T-helper 2 cell (primary cell): ENCODE measurements at places on chromosomes 13 and 19.

DNA sequence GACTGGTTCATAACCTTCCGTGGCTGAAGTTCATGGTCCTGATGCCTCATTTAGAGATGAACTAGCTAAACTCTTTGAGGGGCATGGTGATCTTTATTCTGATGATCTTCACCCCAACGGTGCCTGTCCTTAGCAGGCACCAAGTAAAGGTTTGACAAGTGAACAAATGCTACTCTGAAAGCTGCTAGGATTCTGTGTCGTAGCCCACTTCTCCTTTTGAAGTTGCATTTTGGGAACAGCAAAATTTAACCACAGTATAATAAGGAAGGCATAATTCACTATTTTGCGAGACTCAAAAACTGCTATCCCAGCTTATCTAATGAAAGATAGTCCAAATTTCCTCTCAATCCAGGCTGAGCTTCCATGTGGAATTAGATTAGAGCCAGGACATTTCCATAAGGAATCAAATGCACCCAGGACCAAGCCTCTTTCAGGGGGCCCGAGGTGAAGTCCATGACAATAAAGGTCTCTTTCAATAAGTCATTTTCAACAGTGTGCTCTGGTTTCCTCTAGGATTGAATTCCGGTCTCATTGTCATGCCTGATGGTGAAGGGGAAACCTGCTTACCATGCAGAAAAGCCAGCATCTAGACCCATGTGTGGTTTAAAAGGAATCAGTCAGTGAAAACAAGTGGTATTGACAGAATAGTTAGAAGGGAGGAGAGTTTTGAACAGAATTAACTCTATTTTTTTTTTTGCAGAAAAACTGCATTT is 23.1 kb downstream of the SIAH3 start:
- DNase-seq, result no peak

GRCh38 chr13:30499338-30499737 is 33.6 kb upstream of the HMGB1 start:
- DNase-seq, result no peak

- no peak for DNase-seq
Measured at GRCh38 chr19:3042621-3043267, 13.7 kb upstream of the TLE2 start.

GRCh38 chr13:48567515-48568369 is 34.9 kb upstream of the RCBTB2 start:
- no peak for DNase-seq

- no peak for DNase-seq
Measured at GRCh38 chr19:33580645-33581037, 41.1 kb upstream of the CHST8 start.

DNA sequence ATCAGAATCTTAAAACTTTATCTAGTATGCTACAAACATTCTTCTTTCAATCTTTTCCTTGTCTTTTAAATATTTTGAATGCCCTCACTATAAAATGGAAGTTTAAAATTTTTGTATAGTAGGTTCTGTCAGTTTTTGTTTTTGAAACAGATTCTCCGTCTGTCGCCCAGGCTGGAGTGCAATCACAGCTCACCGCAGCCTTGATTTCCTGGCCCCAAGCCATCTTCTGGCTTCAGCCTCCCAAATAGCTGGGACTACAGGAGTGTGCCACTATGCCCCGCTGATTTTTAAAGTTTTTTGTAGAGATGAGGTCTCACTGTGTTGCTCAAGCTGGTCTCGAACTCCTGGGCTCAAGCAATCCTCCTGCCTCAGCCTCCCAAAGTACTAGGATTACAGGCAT is 20.7 kb downstream of the PHF11 start:
- DNase-seq, result no peak

- DNase-seq, result no peak
Measured at GRCh38 chr13:27423333-27423732, 1.1 kb upstream of the GTF3A start.

DNA sequence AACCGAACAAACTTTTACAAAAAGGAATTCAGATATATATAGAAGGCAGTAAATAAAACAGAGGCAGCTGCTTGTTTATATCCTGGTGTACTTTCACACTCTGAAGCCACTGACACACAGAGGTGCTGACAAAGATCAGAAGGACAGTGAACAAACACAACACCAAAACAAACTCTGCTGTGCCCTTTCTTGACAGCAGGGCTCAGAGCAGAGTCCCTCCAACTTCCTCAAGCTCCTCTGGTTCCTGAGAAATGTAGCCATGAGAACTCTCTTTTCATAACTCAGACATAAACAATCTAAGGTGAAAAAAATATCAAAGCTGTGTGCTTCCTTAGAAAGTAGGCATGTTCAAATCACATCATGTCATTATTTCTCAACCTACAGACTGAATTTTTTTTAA is 1052.8 kb upstream of the SPRY2 start:
- no peak for DNase-seq

DNA sequence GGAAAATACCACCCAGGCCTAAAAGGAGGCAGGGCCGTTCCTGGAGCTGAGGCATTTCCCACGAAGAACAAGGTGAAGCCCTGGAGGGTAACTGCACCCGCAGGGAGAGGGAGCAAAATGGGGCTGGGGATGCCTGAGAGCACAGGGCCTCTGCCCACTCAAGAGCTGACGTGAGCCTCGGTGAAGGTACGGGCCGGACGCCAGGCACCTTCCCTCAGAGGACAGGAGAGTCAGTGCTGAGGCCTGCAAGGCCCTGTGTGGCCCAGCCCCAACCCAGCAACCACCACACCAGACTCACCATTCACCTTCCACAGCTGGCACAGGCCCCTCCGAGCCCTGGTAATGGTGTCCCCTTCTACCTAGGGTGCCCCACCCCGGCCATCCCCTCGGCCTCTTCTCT is 36.3 kb downstream of the DNMT1 start:
- DNase-seq, result no peak

DNA sequence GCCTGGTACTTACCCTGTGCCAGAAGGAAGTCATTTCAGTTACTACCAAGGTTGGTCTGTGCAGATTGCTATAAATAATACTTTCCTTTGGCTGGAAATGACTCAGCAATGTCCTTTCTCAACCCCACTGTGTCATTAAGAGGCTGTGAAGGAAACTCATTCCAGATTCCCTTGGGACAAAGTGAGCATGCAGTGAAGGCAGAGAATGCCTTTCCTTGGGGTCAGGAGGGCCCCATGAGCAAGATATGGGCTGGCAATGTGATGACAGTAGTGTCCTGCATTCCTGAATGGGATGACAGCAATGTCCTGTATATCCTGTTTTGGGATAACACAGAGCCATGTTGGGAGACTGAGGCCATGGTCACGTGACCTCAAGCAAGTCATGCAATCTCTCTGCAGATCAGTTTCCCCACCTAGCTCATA is 213.1 kb upstream of the TMTC4 start:
- no peak for DNase-seq

- no peak for DNase-seq
Measured at GRCh38 chr13:44165889-44166496, 207.6 kb upstream of the SERP2 start.

DNA sequence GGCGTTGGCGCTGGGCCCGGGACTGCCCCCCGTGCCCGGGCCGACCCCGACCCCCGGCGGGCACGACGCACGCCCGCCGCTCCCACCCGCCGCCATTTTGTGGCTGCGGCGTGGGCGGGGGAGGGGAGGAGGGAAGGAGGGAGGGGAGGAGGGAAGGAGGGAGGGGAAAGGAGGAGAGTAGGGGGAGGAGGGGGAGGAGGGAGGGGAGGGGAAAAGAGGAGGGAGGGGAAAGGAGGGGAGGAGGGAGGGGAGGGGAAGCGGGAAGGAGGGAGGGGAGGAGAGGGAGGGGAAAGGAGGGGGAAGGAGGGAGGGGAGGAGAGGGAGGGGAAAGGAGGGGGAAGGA is at the start of gene BTBD2:
TSS of gene BTBD2 (minus strand) at position 107 of the 343 bp plus-strand sequence. CDS start at position 96, 11 bp downstream.
- DNase-seq, result peak; percentile 41

DNA sequence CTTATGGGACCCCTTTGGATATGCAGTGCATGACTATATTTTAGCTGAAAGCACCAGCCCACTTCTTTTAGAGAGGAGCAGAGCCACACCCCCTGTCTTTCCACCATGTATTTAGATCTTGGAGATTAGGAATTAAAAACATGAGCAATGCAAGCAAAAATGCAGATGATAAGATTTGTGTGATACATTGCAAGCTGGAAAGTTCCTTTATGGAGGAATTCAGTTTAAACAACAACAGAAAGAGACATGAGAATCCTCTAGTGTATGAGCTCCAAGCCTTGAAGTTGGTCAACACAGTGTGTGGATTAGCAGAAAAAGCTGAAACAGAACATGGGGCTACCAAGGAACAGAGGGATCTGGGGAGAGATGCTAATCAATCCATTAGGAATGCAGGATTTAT is 529.8 kb upstream of the NBEA start:
- DNase-seq, result no peak

DNA sequence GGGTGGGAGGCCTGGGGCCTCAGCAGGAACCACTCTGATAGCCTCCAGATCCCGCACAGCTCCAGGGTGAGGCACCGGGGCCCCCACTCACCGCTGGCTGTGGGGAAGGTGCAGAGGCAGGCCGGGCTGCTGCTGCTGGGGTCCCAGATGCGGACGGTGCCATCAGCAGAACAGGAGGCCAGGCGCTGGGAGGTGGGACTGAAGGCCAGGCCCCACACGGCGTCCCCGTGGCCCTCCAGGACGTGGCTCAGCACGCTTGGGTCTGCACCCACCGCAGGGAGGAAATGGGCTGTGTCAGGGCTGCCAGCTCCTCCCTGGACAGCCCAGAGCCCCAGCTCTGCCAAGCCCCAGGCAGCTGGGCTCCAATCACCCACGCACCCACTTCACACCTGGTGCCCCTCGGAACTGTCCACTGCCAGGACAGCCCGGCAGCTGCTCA is 6.1 kb upstream of the PRKD2 start:
- no peak for DNase-seq

- DNase-seq, result no peak
Measured at GRCh38 chr13:46315491-46316075, 71.5 kb downstream of the RUBCNL start.

- DNase-seq, result no peak
Measured at GRCh38 chr13:40996426-40997092, 22.6 kb downstream of the ELF1 start.

GRCh38 chr13:84315527-84315926 is 433.3 kb upstream of the SLITRK1 start:
- no peak for DNase-seq

DNA sequence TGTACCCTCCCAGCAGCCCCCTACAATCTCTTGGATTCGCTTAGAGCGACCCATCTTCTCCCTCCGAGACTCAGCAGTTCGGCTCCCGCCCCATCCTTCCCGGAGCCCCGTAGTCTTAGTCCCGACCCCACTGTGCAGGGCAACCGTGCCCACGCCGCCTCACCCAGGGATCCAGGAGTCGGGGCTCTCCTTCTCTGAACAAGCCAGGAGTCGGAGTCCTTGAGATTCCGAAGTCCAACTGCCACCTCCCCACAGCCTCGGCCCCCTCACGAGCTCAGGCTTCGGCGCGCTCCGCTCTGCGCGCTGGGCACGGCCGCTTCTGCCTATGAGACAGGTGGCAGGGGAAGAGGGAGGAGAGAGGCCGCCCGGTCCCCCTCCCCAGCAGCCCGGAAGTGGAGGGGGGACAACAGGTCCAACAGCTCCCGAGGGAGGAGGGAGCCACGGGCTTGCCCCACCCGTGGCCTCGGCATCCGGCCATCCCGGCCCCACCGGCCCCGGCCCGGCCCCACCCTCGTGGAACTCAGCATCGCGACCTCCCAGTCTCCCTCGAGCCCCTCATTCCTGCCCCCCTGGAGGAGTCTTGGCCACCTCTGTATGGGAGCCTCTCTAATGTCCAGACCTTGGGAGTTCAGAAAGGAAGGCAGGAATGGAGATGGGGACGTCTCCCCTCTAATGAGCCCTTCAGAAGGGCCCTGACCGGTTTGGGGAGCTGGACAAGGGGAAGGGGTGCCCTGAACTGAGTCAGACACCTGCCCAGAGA is at the start of gene PHLDB3:
TSS of gene PHLDB3 (minus strand) at position 321 of the 760 bp plus-strand sequence. CDS start 628 bp downstream, outside the sequence.
- DNase-seq, result peak; percentile 24

- DNase-seq, result no peak
Measured at GRCh38 chr13:32039056-32039455, 7.5 kb downstream of the FRY start.

- DNase-seq, result no peak
Measured at GRCh38 chr19:35669566-35669965, 3.2 kb downstream of the UPK1A start.

DNA sequence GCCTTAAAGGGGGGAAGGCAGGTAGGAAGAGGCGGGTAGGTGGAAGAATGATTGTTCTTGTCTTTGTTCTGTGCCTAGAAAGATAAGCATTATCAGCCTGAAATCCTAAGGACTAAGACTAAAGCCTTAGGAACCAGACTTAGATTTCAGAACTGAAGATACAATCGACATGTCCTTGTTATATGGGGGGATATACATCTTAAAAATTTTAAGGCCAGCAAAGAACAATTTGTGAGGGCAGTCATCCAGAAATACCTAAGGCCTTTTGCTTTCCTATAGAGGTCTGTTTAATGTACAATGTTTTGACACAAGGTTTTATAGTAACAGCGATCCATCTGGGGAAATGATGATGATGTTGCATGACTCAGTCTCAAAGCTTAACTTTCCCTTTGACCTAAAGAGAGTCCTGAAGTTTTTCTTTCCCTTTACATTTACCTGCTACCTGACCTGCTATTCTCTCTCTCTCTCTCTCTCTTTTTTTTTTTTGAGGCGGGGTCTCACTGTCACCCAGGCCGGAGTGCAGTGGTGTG is 20.2 kb upstream of the CEACAM6 start:
- DNase-seq, result no peak

DNA sequence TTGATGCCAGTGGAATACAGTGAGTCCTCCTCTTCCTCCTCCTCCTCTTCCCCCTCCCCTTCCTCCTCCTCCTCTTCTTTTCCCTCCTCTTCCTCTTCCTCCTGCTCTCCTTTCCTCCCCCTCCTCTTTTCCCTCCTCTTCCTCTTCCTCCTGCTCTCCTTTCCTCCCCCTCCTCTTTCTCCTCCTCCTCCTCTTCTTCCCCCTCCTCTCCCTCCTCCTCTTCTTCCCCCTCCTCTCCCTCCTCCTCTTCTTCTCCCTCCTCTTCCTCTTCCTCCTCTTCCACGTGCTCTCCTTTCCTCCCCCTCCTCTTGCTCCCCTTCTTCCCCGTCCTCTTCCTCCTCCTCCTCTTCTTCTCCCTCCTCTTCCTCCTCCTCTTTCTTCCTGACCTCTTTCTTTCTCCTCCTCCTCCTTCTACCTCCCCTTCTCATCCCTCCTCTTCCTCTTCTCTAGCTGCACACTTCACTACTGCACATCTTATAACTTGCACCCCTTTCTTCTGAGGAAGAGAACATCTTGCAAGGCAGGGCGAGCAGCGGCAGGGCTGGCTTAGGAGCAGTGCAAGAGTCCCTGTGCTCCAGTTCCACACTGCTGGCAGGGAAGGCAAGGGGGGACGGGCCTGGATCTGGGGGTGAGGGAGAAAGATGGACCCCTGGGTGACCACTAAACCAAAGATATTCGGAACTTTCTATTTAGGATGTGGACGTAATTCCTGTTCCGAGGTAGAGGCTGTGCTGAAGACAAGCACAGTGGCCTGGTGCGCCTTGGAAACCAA is 5.6 kb downstream of the PDX1 start:
- no peak for DNase-seq

DNA sequence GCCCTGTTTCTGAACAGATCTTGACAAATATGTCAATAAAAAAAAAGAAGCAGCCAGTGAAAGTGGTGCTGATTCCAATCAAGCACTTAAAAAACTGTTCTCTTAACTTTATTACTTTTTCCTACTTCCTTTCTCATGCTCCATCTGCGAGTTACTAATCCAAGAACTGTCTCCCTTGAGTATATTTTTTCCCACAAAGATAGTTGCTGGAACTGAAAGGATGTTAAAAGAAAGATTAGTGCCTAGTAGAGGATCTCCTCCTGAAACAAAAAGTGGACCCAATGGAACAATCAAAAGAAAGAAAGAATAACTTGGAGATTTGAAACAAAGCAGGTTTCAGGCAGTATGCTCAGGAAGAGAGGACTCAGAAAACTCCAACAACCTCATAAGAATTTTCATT is 1034.8 kb downstream of the PCDH17 start:
- DNase-seq, result no peak
